ENCODE measurements at places on chromosomes 2 and 18.

DNA sequence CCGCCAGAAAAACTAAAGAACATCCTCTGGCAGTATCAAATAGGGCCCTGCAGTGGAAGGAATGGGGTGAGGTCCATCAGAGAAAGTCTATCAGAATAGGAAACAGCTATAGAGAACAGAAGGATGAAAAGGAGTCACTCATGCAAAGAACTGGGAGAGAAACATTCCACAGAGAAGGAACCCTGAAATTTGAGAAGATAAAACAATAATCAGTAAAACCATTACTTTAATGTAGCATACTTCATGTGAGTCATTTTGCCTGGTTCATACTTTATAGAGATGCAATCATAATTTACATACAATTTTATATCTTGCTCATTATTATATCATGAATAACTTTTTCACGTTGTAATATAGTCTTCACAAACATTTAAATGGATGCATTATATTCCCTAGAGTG lies 402.2 kb downstream of the NCKAP5 start:
- no peak for DNase-seq

DNA sequence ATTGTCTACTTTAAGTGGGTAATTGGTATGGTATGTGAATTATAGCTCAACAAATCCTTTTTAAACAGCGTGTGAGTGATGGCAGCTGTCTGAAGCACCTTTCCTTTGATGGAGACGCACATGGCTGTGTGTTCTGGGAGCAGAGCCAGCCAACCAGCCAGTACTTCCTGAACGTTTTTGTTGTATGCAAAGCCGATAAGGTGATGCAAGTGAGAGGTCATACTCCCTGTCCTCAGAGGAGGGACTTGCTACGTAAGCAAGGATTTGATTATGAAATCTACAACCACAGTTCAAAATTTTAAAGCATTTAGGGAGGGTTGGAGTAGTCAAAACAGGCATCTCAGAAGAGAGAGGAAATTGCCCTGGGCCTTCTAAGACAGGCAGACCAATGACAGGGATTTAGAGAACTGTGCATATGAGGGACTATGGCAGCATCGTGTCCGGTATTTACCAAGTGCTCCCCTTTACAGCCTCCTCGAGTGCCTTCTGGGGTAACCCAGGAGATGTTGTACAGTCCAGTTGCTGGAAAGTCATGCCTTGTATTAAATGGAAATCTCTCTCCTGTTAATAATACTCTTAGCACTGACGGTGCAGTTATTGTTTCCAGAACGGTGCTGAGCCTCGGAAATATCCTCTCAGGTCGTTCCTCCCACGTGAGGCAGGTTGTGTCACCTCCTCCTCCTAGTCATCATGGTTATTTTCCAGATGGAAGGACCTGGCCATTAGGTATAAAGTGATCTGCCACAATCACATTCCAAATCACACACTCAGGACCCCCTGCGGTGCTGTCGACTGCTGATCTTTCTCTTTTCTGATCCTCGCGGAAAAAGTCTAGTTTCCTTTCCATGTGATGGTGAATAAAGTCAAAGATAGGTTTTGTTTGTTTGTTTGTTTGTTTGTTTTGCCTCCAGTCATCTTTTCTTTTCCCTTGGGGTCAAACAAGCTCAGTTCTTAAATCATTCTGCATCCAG lies 28.4 kb downstream of the ARHGEF4 start:
- no peak for DNase-seq

DNA sequence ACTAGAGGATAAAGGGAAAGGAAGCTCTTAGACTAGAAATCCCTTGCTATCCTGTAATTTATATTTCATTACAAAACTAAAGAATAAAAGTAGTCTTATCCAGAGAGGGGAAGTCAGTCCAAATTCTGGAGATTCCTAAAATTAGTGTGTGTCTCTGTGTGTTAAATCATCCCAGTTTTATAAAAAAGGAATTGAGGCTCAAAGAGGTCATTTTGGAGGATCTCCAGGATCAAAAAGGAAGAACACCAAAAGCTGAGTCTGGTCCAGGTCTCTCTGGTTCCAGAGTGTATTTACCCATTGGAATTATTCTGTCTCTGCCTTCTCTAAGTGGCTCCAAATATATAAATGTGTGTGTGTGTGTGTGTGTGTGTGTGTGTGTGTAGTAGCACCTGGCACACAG lies 166.7 kb downstream of the NRXN1 start:
- no peak for DNase-seq

- DNase-seq, result no peak
These were observed 74.5 kb downstream of the CAB39 start for GRCh38 chr2:230787101-230787500.

- no peak for DNase-seq
These were observed 4.3 kb downstream of the TMEM127 start for GRCh38 chr2:96261328-96262003.

DNA sequence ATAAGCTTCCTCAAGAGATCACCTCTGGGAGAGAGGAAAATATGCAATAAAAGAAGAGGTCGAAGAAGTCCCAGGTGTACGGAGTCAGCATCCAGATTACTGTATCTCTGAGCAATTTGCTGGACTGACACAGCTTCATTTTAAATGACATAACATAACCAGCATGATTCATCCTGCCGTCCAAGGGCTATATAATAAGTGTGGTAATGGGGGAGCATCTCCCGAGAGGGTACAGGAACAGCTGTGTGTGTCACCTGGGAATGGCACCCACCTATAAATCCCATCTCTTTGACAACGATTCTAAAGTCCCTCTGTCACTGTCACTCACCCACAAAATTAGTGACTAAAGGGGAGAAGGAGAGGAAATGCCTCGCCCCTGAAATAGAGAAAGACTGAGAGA lies 19.3 kb upstream of the FZD7 start:
- DNase-seq, result no peak

DNA sequence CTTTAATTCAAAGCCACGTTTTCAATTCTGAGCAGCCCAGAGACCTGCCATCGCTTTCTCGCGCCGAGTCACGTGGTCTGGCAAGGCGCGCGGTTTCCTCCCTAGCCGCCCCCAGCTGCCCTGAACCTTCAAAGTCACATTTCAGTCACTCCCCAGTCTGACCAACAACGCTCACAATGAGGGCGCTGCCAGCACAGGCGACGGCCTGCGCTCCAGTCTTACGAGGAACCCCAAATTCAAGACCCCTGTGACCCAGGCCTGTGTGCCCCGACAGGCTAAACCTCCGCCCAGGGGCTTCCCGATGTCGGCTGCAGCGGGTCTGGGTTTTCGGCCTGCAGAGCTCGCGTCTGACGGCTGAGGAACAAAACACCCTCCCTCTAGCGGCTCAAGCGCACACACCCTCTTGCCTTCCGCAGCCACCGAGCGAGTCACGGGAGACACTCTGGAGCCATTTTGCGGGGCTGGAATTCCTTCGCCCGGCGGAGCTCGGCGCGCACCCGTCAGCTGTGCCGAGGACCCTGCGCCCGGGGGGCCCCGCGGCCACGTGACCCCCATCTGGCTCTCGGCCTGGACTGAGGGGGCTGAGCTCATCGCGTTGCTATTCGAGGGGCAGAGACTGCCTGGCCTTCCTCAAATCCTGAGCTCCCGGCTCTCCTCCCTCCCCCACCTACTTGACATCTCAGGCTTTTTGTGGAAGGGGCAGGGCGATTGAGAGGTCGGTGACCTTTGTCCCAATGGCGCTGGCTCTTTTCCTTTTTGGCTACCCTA lies 69.9 kb upstream of the ITGB6 start:
- peak; percentile 73 for DNase-seq

- DNase-seq, result no peak
These were observed 185.1 kb downstream of the NOL4 start for GRCh38 chr18:34039611-34040010.

DNA sequence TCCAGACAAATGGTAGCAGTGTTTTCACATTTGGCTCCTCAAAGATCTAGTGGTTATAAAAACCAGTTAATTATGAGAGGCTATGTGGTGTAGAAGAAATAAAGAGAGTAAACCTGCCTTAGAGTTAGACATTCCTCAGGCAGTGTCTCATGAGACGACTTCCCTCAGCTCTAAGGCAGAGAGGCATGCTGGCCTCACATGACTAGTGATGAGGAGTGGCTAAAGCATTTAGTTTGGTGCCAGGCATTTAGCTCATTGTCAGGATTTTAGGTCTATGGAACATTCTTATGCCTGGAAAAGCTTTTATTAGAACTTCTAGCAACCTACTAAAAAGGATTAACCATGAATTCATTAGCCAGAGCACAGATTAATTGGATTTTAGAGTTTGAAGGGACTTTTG lies 90.3 kb downstream of the RPRM start:
- DNase-seq, result no peak

DNA sequence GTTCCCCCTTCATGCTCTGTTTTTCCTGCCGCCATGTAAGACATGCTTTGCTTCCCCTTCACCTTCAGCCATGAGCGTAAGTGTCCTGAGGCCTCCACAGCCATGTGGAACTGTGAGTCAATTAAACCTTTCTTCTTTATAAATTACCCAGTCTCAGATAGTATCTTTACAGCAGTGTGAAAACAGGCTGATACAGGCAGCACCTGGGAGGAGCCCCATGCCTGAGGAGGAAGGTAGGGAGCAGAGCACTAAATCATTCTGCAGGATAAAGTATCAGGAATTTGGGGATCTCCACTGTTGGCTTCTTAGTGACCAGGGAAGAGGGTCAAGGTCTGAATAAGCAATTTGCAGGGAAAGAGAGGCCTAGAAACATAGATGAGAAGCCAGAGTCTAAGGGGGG lies 78.0 kb downstream of the KCNF1 start:
- no peak for DNase-seq

GRCh38 chr2:175111200-175111657 lies 56.8 kb downstream of the ATF2 start:
- DNase-seq, result no peak

DNA sequence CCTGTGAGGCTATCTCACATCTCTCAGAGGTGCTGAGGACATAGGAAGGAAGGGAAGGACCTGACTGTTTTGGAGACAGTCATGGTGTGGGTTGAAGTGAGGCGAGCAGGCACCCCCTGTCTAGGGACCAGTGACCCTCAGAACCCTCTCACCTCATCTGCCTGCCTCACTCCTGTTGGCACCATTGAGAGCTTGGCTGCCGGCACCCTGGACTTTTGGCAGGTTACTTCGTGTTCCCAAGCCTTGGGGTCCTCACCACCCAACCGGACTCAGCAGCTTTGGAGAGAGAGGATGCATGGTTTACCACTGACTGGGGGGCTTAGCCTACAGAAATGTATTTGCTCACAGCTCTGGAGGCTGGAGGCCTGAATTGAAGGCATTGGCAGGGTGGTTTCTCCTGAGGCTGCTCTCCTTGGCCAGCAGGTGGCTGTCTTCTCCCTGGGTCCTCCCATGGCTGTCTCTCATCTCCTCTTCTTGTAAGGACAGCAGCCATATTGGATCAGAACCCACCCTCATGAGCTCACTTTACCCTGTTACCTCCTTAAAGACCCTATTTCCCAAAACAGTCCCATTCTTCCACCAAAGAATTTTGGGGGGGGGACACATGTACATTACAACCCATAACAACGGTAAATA lies 142.0 kb downstream of the TSN start:
- peak; percentile 14 for DNase-seq

DNA sequence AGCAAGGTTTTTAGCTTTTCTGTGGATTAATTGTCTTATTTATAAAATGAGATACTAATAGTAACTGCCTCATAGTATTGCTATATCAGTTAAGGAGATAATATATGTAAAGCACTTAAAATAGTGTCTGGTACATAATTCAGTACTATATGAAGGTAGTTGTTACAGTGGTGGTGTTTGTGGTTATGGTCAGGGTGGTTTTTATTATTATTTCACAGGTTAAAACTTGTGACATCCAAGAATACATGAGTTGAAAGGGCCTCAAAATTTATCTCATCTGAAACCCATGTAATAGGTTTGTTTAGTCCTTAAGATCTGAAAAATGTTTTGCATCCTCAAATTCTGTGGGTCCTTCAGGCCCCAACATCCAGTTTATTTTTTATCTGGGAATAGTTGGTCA lies 369.5 kb upstream of the LRATD1 start:
- no peak for DNase-seq

- no peak for DNase-seq
These were observed 130.4 kb upstream of the ZFP36L2 start for GRCh38 chr2:43356774-43357173.

GRCh38 chr18:35454803-35455202 lies 43.0 kb downstream of the INO80C start:
- no peak for DNase-seq

GRCh38 chr2:33891616-33892015 lies 292.5 kb upstream of the FAM98A start:
- no peak for DNase-seq

DNA sequence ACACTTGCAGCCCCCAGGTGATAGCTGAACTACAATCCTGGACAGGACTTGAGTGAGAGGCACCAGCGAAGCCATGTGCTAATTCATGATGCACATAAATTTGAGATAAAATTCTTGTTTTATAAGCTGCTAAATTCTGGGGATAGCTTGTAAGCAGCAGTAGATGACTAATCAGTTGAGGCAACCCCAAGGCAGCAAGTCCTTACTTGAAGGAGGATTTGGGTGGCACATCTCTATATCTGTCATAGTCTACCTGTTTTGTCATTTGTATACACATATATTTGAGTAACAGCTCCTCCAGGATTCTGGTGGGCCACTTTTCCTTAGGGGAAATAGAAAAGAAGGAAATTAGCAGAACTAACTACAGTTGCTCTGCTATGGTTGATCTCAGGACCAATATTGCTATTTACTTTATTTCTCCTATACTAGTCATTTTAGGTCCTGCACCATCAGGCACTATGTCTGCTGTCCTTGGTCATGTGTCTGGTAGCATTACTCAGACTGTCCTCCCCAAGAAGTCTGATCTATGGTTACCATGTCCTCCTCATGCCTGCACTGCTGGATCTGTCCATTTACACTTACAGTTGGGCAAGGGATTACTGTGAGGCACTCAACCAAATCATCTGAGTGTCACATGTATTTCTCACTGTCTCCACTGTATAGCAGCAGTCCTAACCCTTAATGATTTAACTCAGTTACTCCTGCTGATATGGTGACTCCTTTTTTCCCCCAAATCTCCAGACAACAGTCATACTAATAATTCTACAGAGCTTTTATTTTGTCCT lies 436.0 kb upstream of the CWC22 start:
- DNase-seq, result no peak

GRCh38 chr2:20614201-20615067 lies 36.5 kb downstream of the HS1BP3 start:
- DNase-seq, result no peak

DNA sequence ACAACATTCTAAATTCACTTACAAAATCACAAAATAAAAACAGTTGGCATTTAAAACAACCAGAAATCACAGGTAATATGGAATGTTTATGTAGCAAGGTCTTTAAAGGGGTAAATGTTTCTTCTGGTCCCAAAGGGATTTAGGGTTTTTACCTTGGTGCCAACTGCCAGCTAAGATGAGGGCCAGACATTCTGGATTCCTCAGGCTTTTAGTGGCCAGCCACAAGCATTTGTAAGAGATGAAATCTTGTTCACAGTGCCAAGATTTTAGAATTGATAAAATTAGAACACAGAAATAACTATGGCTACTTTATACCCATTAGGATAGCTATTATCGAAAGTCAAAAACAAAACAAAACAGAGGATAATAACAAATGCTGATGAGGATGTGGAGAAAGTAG lies 60.4 kb upstream of the CDKL4 start:
- no peak for DNase-seq
